ENCODE measurements at places on chromosomes 7 and 10. TPM values are rescaled to one million over a fixed set of nuclear protein-coding genes. Genes with fewer than 3 reads are reported as not detected.

- no peaks in the 10 kb centered on the region for H3K27me3 ChIP-seq
- no peak overlapping the region for H3K4me3 ChIP-seq
- DNase-seq: no peak
- no peaks in the 10 kb centered on the region for H3K36me3 ChIP-seq
- no peaks in the 10 kb centered on the region for H3K4me1 ChIP-seq
These were observed 9.4 kb downstream of the BZW2 start for GRCh38 chr7:16655394-16655793.

GRCh38 chr10:121813211-121813815 is 114.5 kb downstream of the ATE1 start:
- no peak for DNase-seq
- H3K4me1 ChIP-seq: no peaks in the 10 kb centered on the region
- H3K27me3 ChIP-seq: no peaks in the 10 kb centered on the region
- H3K4me3 ChIP-seq: no peak overlapping the region
- H3K36me3 ChIP-seq: no peaks in the 10 kb centered on the region

- H3K27ac ChIP-seq: no peak overlapping the region
- H3K36me3 ChIP-seq: no peaks in the 10 kb centered on the region
- no peak overlapping the region for H3K4me3 ChIP-seq
These were observed 98.9 kb upstream of the SDK1 start for GRCh38 chr7:3201937-3202710.

The ZRANB1 gene
- total RNA-seq: 47.3 TPM

The NAT16 gene
- 0.61 TPM for total RNA-seq

- H3K36me3 ChIP-seq: peaks cover 3% of the 10 kb centered on the region
- H3K4me3 ChIP-seq: no peak overlapping the region
- H3K27me3 ChIP-seq: no peaks in the 10 kb centered on the region
- H3K27ac ChIP-seq: no peak overlapping the region
- no peaks in the 10 kb centered on the region for H3K4me1 ChIP-seq
These were observed 39.9 kb downstream of the AVL9 start for GRCh38 chr7:32535162-32535702.

DNA sequence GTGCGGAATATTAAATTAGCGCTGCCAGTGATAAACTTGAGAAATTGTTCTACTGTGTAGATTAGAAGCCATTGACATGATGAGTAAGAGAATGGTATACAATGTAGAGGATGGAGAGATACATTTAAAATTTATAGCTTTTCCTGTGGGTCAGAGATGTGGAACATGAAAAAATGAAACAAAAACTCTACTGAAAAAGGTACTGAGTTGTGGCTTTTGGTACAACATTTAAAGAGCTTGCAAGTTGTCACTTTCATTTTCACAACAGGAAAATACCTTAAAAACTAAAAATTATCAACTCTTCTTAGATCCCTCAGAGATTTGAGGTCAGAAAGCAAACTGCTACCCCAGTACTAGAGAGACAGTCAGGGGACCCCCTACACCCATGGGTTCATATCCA is 348.8 kb upstream of the CDC14C start:
- H3K4me1 ChIP-seq: no peaks in the 10 kb centered on the region
- no peaks in the 10 kb centered on the region for H3K27me3 ChIP-seq
- no peak overlapping the region for H3K27ac ChIP-seq
- DNase-seq: no peak
- H3K4me3 ChIP-seq: no peak overlapping the region
- no peaks in the 10 kb centered on the region for H3K36me3 ChIP-seq

The SLC16A9 gene
- 108 TPM for total RNA-seq

The CALCR gene
- 2.4 TPM for total RNA-seq

DNA sequence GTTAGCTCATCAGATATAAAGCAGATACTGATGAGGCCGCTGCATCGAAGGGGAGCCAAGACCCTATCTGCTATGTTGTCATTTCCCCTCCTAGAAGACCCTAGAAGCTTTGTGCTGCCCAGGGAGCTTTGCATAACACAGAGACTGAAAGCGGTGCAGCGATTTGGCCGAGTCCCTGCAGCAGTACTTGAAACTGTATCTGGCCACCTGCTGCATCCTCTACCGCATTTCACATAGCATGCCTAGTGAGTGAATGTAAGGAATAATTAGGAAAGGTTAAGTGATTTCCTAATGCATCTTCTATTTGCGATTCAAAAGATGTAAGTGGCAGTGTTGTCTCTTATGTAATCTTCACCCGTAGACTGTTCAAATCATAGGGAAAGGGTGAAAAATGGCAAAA is 106.7 kb downstream of the LRMDA start:
- peaks cover 5% of the 10 kb centered on the region for H3K4me1 ChIP-seq
- no peaks in the 10 kb centered on the region for H3K27me3 ChIP-seq
- H3K4me3 ChIP-seq: no peak overlapping the region
- no peaks in the 10 kb centered on the region for H3K36me3 ChIP-seq
- DNase-seq: no peak

GRCh38 chr10:5525561-5526341 is 990 bp downstream of the CALML3 start:
- no peak for DNase-seq
- no peak overlapping the region for H3K4me3 ChIP-seq
- no peaks in the 10 kb centered on the region for H3K27me3 ChIP-seq
- H3K4me1 ChIP-seq: peaks cover 4% of the 10 kb centered on the region
- no peaks in the 10 kb centered on the region for H3K36me3 ChIP-seq
- no peak overlapping the region for H3K27ac ChIP-seq

The PON1 gene
- 0.61 TPM for total RNA-seq

The TFAM gene
- total RNA-seq: 48.2 TPM

GRCh38 chr10:128109707-128110106 is 16.5 kb downstream of the MKI67 start:
- no peaks in the 10 kb centered on the region for H3K4me1 ChIP-seq
- no peaks in the 10 kb centered on the region for H3K27me3 ChIP-seq
- H3K36me3 ChIP-seq: no peaks in the 10 kb centered on the region
- H3K4me3 ChIP-seq: no peak overlapping the region
- no peak for DNase-seq
- no peak overlapping the region for H3K27ac ChIP-seq

The SH2D4B gene
- total RNA-seq: 0.20 TPM

The ZNF248 gene
- 40.1 TPM for total RNA-seq
